ENCODE measurements at places on chromosomes 4 and X.

DNA sequence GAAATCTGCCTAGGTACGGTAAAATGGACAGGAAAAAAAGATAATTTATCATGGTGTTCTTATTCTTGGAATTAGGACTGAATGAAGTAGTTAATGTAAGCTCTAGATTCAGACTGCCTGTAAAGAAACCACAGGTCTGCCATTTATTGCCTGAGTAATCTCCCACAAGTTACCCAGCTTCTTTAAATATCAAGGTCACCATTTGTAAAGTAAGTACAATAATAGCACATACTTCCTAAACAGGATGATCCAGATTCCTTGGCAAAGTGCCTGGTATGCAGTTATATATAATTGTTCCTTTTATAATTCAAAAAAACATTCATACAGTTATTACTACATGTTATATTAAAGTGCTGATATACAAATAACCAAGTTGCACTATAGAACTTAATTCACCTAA is 368.6 kb downstream of the HNRNPD start:
- DNase-seq: no peak

DNA sequence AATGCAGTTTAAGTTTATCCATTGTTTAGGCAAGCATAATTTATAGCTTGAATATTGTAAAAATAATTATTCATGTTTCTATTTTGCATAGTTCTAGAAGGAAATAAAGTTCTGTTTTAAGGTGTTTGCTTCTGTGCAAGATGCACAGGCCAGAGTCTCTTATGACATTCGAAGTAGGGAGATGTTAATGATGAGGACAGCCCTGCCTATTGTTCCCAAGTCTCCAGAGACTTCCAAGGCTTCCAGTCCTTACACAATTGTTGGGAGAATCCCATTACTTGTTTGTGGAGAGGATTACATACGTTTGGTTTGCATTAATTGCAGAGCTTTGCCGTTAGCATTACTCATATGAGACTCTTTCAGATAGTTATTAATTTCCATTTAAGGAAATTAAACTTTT is 96.2 kb upstream of the ANK2 start:
- no peak for DNase-seq

GRCh38 chr4:185280608-185281007 is 71.2 kb downstream of the SNX25 start:
- no peak for DNase-seq

- no peak for DNase-seq
These were observed 57.6 kb downstream of the GSX2 start for GRCh38 chr4:54157606-54158005.

- no peak for DNase-seq
These were observed 192.6 kb downstream of the FRMPD4 start for GRCh38 chrX:12330841-12331240.

GRCh38 chr4:141643557-141643956 is 7.2 kb downstream of the IL15 start:
- no peak for DNase-seq

- no peak for DNase-seq
These were observed 192.7 kb downstream of the SPRY1 start for GRCh38 chr4:123589301-123589700.

- DNase-seq: no peak
These were observed 362.3 kb downstream of the NAF1 start for GRCh38 chr4:162804351-162804924.

GRCh38 chr4:126976850-126977632 is 655.7 kb upstream of the INTU start:
- DNase-seq: no peak

DNA sequence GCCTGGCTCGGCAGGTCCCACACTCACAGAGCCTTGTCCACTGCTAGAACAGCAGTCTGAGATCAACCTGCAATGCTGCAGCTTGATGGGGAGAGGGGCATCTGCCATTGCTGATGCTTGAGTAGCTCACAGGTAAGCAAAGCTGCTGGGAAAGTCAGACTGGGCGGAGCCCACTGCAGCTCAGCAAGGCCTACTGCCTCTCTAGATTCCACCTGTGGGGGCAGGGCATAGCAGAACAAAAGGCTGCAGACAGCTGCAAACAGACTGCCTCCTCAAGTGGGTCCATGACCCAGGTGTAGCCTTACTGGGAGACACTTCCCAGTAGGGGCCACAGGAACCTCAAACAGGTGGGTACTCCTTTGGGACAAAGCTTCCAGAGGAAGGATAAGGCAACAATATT is 110.6 kb upstream of the ADAMTS3 start:
- no peak for DNase-seq

- DNase-seq: no peak
These were observed 966.2 kb downstream of the RPA4 start for GRCh38 chrX:97849951-97850350.

- no peak for DNase-seq
These were observed 421.2 kb upstream of the NWD2 start for GRCh38 chr4:36823199-36823967.

- peak; percentile 16 for DNase-seq
These were observed 896 bp downstream of the KDR start for GRCh38 chr4:55124322-55125076.

- DNase-seq: no peak
These were observed 186.5 kb upstream of the SLC7A11 start for GRCh38 chr4:138428611-138429010.

GRCh38 chr4:185209031-185209851 is at the start of gene SNX25:
TSS of gene SNX25 (plus strand) at chr4:185209598. CDS start at chr4:185209827, 229 bp downstream.
- peak; percentile 94 for DNase-seq

DNA sequence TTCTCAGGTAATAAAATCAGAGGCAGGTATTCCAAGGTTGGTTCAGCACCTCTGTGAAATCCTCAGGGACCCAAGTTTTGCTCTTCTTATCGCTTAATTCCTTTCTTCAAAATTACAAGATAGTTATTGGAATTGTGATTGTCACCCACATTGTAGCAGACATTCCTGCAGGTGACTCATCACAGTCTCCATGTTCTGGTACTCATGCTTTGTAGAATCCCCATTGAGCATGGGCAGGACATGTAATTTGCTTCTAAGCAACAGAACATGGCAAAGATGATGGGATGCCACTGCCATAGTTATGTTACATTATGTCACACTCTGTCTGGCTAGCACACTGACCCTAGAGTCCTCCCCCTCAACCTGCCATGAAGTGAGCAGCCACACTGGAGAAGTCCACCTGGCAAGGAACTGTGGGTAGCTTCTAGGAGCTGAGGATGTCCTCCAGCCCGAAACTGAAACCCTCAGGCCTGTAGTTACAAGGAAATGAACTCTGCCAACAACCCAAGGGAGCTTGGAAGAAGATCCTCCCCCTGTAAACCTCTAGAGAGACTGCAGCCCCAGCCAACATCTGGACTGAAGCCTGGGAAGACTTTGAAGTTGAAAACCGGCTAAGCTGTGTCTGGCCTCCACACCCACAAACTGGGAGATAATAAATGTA is 58.3 kb upstream of the GUCY1A1 start:
- DNase-seq: no peak

DNA sequence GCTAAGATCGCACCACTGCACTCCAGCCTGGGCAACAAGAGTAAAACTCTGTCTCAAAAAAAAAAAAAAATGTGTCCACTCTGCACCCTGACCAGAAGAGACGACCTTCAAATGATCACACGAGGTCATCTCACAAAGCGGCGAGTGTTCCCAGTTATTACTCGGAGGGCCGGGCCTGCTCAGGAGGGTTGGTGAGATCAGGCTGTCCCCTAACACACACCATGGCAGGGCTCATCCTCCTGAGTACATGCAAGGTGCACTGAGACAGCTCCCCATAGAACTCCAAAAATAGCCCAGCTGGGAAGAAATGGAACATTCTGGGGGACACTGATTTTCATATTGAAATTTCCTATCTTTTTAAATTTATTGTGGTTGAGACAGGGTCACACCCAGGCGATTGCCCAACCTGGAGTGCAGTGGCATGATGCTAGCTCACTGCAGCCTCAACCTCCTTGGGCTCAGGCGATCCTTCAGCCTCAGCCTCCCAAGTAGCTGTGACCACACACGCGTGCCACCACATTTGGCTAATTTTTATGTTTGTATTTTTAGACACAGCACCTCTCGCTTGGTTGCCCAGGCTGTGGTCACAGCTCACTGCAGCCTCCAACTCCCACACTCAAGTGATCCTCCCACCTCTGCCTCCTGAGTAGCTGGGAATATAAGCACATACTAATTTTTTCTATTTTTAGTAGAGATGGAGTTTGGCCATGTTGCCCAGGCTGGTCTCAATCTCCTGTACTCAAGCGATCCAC is 51.5 kb downstream of the DHRSX start:
- no peak for DNase-seq

- DNase-seq: no peak
These were observed 73.3 kb downstream of the TASL start for GRCh38 chrX:30504309-30504708.

DNA sequence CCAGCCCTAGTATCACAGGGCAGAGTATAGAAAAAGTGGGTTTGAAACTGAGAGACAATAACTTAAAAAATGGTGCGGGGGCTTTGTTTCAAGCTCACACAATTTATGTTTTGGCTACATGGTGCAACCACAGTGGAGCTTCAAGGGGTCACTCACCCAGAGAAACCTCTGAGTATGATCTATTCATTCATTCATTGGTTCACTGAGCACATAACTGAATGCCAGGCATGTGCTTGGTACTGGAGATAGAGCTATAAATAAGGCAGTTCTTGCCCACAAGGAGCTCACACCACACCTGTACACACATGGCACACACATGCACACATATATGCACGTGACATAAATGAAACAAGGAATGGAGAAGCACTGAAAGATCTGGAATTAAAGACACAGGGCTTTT is 171.4 kb downstream of the NHS start:
- no peak for DNase-seq

DNA sequence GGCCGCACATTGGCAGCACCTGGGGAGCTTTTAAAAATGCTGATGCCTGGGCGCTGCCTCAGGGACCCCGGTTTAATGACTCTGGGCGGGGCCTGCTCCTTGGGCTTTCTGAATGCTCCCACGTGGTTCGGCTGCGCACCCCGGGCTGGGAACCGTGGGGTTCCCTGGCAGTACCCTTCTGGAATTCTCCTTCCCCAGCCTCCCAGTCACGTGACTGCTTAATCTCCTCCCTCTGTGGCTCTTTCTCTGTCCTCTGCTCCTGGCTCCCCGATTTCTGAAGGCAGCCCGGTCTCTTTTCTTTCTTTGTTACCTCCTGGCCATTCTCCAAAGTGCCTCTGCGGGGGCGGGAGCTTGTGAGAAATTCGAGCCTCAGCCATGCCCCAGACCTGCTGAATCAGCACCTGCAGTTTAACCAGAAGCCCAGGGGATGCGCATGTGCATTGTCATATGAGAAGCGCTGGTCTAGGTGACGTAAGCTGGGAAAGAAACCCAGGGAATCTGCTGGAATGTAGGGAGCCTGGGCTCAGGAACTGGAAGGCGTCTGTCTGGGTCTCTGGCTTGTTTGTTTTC is 16.6 kb downstream of the CLCN4 start:
- DNase-seq: peak; percentile 85

DNA sequence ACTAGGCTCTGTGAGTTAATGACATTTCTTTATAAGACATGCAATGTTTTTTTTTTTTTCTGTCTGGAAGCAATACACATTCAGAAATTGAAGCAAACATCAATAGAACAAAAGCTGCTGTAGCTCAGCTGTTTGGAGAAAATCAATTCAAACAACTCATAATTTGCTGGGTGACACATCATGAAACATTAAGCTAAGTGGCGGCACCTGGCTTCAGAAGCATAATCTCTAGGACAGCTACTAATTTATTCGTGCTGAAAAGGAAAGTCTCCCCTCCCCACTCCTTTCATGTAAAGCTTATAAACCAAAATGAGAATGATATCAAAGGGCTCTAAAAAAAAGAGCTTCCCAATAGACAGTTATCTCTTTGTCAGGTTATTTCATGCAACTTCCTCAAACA is 73.9 kb downstream of the LUZP4 start:
- no peak for DNase-seq

DNA sequence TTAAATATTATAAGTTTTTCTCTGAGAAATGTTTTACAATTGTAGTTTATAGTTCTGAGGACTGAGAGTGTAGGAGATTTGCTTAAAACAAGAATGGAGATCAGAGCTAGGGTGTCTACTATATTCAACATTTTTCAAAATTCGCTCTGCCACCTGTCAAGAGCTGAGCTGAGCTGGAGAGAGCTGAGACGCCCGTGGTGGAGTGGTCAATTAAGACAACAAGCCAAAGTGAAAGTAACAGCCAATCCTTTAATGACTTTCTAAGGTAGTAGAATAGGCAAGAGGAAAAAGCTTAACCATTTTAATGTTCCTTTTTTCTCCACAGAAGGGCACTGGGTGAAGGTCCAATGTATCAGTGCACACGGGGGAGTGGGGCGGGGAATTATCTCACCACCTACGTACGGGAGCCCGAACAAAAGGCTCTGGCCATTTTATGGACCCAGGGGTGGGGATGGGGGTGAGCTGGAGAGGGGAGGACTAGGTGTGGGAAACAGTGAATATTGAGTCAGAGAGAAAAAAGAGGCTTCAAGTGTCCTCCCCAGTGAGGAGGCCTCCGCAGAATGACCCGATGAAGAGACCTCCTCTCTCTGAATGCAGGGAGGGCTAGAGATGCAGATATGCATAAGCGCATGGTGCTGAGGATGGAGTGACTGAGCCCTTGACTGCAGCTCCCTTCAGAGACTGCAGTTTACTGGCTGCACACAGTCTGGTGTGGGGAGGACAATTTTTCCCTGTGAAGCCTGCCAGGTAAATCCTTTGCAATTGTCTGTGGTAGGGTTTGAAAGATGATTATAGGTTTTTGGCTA is 60.8 kb downstream of the SPCS3 start:
- DNase-seq: no peak

DNA sequence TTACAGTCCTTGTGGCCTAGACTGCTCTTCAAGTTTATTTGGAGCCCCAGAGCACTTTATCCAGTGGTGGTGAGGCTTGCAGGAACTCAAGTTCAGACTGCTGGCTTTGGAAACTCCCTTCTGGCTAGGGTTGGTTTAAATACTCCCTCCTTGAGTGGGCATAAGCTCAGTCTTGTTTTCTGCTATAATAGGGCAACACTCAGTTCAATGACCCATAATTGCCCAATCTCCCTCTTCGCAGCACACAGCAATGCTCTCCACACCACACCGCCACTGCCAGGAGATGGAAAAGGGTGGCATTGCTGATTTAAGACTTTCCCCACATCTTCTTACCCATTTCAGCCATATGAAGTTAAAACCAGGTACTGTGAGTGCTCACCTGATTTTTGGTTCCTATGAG is 27.9 kb upstream of the USP38 start:
- DNase-seq: no peak

GRCh38 chrX:30228526-30228925 is 1.9 kb upstream of the MAGEB3 start:
- DNase-seq: no peak

GRCh38 chr4:18020145-18020670 is 1.3 kb downstream of the LCORL start:
- DNase-seq: peak; percentile 25

GRCh38 chr4:183229397-183229796 is 90.7 kb downstream of the CLDN22 start:
- DNase-seq: no peak

DNA sequence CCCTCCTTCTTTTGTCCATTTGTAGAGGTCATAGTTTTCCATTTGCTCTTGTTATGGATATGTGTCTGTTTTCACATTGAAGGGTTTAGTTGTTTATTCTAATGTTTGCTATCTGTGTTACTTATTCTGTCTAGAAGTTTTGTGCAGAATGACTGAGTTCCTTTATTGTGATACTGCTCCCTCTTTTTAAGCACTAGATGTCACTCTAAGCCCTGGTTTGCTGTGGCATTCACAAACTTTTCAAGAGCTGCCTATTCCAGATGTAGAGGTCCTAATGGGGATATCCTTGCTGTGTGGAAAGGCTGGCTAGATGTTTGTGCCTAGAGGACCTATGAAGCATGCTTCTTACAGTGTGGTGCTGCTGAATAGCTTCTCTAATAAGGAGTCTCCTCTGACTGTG is 338.6 kb downstream of the SPIN4 start:
- DNase-seq: no peak
